Endothelial cell of umbilical vein (primary cell): ENCODE measurements at places on chromosomes 11 and 22. TPM values are rescaled to one million over a fixed set of nuclear protein-coding genes. Genes with fewer than 3 reads are reported as not detected.
A peak's percentile ranks its signal among the peaks of the same experiment; 100 is the strongest.

- peak; percentile 33 for DNase-seq
These were observed 389.1 kb downstream of the ETS1 start for GRCh38 chr11:128198216-128198772.

DNA sequence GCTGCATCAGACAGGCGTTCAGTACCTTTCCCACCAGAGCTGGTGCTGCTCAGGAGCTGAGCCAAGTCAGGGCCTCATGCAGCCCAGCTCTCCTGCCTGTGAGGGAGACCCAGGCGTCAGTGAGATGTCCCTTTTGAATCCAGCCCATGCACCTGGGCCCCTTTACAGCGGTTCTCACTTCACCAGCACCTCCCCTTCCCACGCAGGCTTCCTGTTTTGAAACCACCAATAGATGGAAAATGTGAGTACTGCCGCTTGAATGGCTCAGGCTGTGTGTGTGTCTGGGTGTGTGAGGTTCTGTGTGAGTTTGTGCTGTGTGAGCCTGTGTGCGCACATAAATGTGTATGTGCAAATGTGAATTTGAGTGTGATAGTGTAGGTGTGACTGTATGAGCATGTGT lies 88.4 kb downstream of the UBASH3B start:
- DNase-seq, result peak; percentile 82

DNA sequence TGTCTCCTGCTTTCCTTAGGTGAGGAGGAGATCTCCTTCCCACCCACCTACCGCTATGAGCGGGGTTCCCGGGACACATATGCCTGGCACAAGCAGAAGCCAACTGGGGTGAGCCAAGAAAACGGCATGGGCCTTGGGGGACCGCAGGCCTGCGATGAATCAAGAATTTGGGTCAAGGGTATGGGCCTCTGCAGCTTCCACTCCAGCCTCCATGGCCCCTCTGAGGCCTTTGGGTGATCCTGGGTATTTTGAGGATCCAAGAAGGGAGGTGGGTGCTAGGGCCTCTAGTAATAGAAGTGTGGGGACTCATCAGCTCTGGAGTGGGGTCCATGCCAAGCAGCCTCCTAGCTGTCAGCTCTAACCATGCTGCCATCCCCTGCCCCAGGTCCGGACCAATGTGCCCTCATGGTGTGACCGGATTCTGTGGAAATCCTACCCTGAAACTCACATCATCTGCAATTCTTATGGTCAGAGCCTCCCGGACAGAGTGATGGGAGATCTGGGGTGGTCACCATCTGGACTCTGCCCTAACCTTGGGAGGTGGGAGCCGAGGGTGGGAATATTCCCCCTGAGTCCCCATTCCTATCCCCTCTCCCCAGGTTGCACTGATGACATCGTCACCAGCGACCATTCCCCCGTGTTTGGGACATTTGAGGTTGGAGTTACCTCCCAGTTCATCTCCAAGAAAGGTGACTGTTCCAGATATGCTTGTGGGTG lies 8.6 kb downstream of the INPPL1 start:
- DNase-seq, result no peak

- DNase-seq, result no peak
These were observed 83.3 kb downstream of the BARX2 start for GRCh38 chr11:129458756-129459535.

DNA sequence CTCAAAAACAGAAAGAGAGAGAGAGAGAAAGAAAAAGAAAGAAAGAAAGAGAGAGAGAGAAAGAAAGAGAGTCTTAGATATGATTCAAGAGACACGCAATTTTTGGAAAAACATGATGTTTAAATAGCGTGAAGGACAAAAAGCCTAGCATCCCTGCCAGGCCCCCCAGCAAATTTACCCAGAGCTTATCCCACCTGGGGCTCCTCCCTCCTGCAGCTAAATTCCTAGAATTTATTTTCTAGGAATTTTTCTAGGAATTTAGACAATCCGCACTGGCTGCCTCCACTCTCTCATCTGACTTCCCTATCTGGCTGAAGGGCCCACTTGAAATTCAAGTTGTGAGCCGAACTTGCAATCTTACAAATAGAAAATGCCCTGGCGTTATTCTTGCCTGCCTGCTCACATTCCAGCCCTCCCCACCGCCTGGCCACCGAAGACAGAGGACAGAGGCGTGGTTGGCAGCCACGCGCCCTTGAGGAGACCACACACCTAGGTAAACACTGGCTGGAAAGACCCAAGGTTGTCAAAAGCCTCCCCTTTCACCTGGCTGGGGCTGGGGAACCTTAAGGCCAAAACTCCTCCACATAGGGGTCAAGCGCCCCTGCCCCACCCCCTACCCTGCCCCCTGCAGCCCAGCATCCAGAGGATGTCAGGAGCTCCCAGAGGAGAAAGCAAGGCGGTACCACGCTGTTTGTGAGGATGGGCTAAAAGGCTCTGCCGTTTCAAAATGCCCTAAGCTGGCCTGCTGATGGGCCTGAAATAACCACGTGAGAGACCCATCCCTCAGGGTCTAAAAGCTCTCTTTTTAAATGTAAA lies 42.2 kb downstream of the AHNAK start:
- DNase-seq, result no peak

- no peak for DNase-seq
These were observed 27.8 kb downstream of the CYTH4 start for GRCh38 chr22:37310075-37310606.

- DNase-seq, result no peak
These were observed 55.3 kb upstream of the CD44 start for GRCh38 chr11:35083431-35084238.

DNA sequence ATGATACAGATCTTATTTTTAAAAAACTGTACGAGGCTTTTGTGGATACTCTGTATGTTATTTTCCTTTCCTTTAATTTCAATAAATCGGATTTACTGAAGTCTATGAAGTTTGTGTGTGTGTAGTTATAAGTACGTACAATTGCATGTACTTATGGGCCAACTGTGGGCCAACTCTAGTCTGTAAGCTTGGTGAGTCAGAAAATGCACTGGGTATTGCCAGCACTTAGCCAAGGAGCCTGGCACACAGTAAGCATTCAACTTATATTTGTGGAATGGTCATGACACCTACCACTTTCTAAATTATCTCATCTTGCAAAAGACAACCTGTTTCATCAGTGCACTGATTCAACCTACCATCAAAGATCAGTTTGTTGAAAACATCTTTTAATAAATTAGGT lies 32.6 kb downstream of the THAP12 start:
- no peak for DNase-seq

DNA sequence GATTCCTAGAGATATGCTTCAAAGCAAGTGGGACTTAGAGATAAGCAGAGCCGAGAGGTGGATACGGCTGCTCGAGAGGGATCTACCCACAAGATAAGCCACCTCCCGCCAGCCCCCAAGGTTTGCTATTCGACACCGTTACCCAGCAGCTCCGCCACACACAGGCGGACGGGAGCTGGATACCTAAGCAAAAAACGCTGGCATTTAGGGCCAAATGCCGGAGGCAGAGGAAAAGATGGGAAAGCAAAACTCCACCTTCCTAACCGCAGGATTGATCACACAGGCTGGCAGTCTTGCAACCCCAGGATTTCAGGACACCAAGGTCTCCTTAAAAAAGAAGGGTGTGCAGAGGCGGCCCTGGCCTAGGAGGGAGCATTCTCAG lies 709 bp downstream of the FTH1 start:
- DNase-seq, result no peak

GRCh38 chr11:134564472-134565200 lies 152.6 kb upstream of the B3GAT1 start:
- no peak for DNase-seq

DNA sequence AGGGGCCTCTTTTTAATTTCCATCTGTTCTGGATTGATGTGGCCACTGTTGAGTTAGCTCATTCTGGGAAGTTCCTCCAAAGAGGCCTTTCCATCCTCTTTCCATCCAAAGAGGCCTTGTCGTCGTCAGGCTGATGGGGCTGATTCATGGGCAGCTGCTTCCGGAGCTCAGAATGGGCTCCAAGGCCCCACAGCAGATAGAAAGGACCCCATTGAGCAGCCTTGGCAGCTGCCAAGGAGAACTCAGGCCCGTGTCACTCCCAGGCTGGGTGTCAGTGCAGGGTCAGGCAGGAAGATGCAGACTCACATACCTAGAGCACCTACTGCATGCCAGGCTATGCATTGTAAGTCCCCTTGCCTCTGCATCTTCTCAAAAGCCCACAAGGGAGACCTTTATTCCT lies 524.1 kb downstream of the MIAT start:
- DNase-seq, result no peak

GRCh38 chr22:24105013-24105360 lies 76.3 kb upstream of the SUSD2 start:
- no peak for DNase-seq

DNA sequence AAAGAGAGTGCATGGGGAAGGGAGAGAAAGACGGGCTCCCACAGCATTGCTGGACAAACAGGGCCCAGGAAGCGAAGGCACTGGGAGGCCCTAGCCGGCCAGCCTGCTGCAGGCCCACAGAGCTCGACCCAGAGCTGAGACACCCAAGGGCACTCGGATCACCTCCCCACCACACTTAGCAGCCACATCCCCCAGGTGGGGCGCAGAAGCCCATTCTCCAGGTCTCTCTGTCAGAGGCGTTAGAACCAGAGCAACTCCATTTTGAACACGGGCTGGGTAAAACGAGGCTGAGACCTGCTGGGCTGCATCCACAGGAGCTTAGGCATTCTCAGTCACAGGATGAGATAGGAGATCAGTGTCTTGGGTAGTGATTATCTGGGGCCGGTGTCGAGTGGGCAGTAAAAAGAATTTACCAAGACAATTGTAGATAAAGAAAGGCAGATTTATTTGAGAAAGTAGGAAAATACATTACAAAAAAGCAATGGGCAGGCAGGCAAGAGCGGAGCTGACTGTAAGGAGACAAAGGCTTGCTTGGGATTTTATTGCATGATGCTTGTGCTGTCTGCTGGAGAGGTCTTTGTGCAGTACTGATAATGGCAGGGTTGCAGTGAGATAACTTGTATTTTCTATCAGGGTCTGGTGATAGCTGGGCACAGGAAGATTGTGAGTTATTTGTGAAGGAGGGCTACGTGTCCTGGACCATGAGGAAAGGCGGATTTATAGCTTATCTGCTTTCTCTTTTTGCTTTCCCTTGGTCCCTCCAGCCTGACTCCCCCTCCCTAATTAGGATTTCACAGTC lies 13.4 kb upstream of the CAPN5 start:
- no peak for DNase-seq

- DNase-seq, result no peak
These were observed 99.4 kb upstream of the MTMR2 start for GRCh38 chr11:96023275-96023674.

DNA sequence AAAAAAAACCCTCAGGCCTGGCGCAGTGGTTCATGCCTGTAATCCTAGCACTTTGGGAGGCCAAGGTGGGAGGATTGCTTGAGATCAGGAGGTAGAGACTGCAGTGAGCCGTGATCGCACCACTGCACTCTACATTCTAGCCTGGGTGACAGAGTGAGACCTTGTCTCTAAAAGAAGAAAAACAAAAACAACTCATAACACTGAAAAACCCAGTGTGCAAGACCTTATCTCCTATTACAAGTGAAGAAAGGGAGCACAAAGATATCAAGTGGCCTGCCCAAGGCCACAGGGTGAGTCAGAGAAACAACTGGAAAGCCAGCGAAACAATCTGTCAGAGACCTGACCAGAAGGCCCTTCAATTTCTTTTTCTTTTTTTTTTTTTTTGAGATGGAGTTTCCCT lies 2.5 kb downstream of the TXN2 start:
- DNase-seq, result no peak

- DNase-seq, result no peak
These were observed 432.2 kb downstream of the RAB38 start for GRCh38 chr11:87743007-87743406.

- peak; percentile 11 for DNase-seq
These were observed 2.9 kb upstream of the CYP2R1 start for GRCh38 chr11:14894657-14895598.

The ADM2 gene
- polyA plus RNA-seq, result 0.28 and 0.43 TPM in 2 replicates

The SSH3 gene
- polyA plus RNA-seq, result 14.3 and 16.4 TPM in 2 replicates

The JAML gene
- 0.04 TPM in 1 of 2 replicates, not detected in the other for polyA plus RNA-seq

The OR4P4 gene
- not detected in 2 replicates for polyA plus RNA-seq

The YAP1 gene
- polyA plus RNA-seq, result 32.6 and 34.2 TPM in 2 replicates

The CECR2 gene
- 0.01 TPM in 1 of 2 replicates, not detected in the other for polyA plus RNA-seq

The LRP4 gene
- polyA plus RNA-seq, result 0.78 and 0.86 TPM in 2 replicates

The SMIM38 gene
- 0.03 TPM in 2 replicates for polyA plus RNA-seq

The PUS3 gene
- polyA plus RNA-seq, result 4.6 and 5.1 TPM in 2 replicates

The NCR3LG1 gene
- 1.9 and 2.2 TPM in 2 replicates for polyA plus RNA-seq
